Epithelial cell of umbilical artery (primary cell): ENCODE measurements at places on chromosomes 12 and 14. TPM values are rescaled to one million over a fixed set of nuclear protein-coding genes. Genes with fewer than 3 reads are reported as not detected.

CISTR gene
- not detected in 2 replicates for total RNA-seq

MORN3 gene
- 0.91 and 0.97 TPM in 2 replicates for total RNA-seq

PAPLN gene
- 0.65 and 1.2 TPM in 2 replicates for total RNA-seq

SLC25A21 gene
- total RNA-seq, result 1.4 and 2.3 TPM in 2 replicates

TMED8 gene
- total RNA-seq, result 11.0 and 13.8 TPM in 2 replicates

KRT3 gene
- total RNA-seq, result not detected in 2 replicates

ADAM20 gene
- 0.32 and 1.1 TPM in 2 replicates for total RNA-seq

NUMB gene
- 30.9 and 33.5 TPM in 2 replicates for total RNA-seq

GDF3 gene
- total RNA-seq, result 0.15 TPM in 1 of 2 replicates, not detected in the other

RNASE3 gene
- not detected in 2 replicates for total RNA-seq

RAPGEF3 gene
- total RNA-seq, result 17.2 and 29.5 TPM in 2 replicates

WIF1 gene
- total RNA-seq, result not detected in 2 replicates

PMCH gene
- 0.32 and 0.61 TPM in 2 replicates for total RNA-seq

CLEC14A gene
- 535 and 540 TPM in 2 replicates for total RNA-seq

JAG2 gene
- 23.9 and 41.9 TPM in 2 replicates for total RNA-seq

SDR9C7 gene
- total RNA-seq, result not detected in 2 replicates

RERG gene
- not detected in 2 replicates for total RNA-seq

RIMBP2 gene
- under 0.01 TPM in 1 of 2 replicates, not detected in the other for total RNA-seq

GLIPR1L1 gene
- total RNA-seq, result not detected in 2 replicates

SNX6 gene
- total RNA-seq, result 181 and 190 TPM in 2 replicates

CIDEB gene
- 0.32 and 3.2 TPM in 2 replicates for total RNA-seq

PDE3A gene
- 56.8 and 62.0 TPM in 2 replicates for total RNA-seq

BATF gene
- total RNA-seq, result not detected in 2 replicates

DLK1 gene
- not detected in 2 replicates for total RNA-seq

SERPINA10 gene
- total RNA-seq, result not detected in 2 replicates

METTL1 gene
- 4.5 and 5.0 TPM in 2 replicates for total RNA-seq

RPS6KA5 gene
- 3.6 and 10.6 TPM in 2 replicates for total RNA-seq

PSME1 gene
- total RNA-seq, result 105 and 223 TPM in 2 replicates

KRT4 gene
- not detected in 2 replicates for total RNA-seq

E2F7 gene
- 2.9 and 6.8 TPM in 2 replicates for total RNA-seq

CLEC4D gene
- total RNA-seq, result not detected in 2 replicates

CD4 gene
- not detected in 2 replicates for total RNA-seq

GPX2 gene
- total RNA-seq, result not detected in 2 replicates
